ENCODE measurements at places on chromosomes 2 and 18. TPM values are rescaled to one million over a fixed set of nuclear protein-coding genes. Genes with fewer than 3 reads are reported as not detected.

UGT1A5 gene
- total RNA-seq: not detected

RHBDD1 gene
- total RNA-seq: 12.0 TPM

CFC1 gene
- total RNA-seq: not detected

RFX8 gene
- 0.25 TPM for total RNA-seq

CRACDL gene
- 5.7 TPM for total RNA-seq

TUBA4B gene
- not detected for total RNA-seq
